ENCODE measurements at places on chromosomes 5 and 9. TPM values are rescaled to one million over a fixed set of nuclear protein-coding genes. Genes with fewer than 3 reads are reported as not detected.

EGFLAM gene
- under 0.01 TPM for total RNA-seq

SLC25A51 gene
- total RNA-seq = 73.5 TPM

PCDHGA3 gene
- total RNA-seq = 0.86 TPM

SLC6A18 gene
- not detected for total RNA-seq

NR2F1-AS1 gene
- 16.4 TPM for total RNA-seq

KIF4B gene
- 0.33 TPM for total RNA-seq

WWC1 gene
- total RNA-seq = not detected

ZFP2 gene
- 0.33 TPM for total RNA-seq

ADAMTS6 gene
- 78.4 TPM for total RNA-seq

FOXD1 gene
- under 0.01 TPM for total RNA-seq

KDM3B gene
- total RNA-seq = 74.9 TPM

SRA1 gene
- 23.5 TPM for total RNA-seq

STX17 gene
- total RNA-seq = 22.2 TPM

HSPB3 gene
- not detected for total RNA-seq

RNF183 gene
- not detected for total RNA-seq

FCHSD1 gene
- 29.4 TPM for total RNA-seq

CCNO gene
- total RNA-seq = 0.33 TPM
